ENCODE measurements at places on chromosomes 4 and X.

DNA sequence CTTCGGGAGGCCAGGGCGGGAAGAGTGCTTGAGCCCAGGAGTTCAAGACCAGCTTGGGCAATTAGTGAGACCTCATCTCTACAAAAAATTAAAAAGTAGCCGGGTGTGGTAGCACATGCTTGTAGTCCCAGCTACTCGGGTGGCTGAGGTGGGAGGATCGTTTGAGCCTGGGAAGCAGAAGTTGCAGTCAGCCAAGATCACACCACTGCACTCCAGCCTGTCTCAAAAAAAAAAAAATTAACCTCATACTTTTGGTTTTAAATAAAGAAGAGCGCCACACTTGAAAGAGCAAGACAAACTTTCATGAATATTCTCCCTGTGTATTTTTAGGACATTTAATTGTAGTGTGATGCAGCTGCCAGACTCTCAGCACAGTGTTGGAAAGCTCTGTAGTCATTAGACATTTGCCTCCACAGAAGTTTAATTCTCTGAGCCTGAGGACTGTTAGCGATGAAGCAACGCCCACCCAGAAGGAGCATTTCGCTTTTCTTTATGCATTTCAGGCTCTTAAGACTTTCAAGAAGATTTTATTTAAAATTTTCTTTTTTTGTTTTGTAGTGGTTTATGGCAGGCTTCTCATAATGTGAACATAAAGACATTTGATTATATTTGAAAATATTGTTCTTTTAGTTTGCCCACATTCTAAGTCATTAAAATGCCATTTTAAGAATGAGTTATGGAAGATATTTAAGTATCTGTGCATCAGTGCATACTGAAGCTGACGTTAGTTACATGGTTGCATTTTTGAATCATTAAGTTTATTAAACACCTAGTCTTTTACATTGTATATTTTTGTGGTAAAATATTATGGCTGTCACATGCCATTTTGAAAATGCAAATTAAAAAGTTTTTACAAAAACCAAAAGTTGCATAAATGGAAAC, 45.8 kb downstream of the DCLK2 start:
- no peak for DNase-seq

- no peak for DNase-seq
Measured at GRCh38 chr4:104429150-104429741, 65.4 kb downstream of the CXXC4 start.

GRCh38 chr4:26905172-26905571, 44.5 kb downstream of the STIM2 start:
- DNase-seq: no peak

GRCh38 chrX:109040057-109040456, 303.7 kb upstream of the IRS4 start:
- no peak for DNase-seq

GRCh38 chr4:15444276-15444675, 16.4 kb downstream of the C1QTNF7 start:
- no peak for DNase-seq

DNA sequence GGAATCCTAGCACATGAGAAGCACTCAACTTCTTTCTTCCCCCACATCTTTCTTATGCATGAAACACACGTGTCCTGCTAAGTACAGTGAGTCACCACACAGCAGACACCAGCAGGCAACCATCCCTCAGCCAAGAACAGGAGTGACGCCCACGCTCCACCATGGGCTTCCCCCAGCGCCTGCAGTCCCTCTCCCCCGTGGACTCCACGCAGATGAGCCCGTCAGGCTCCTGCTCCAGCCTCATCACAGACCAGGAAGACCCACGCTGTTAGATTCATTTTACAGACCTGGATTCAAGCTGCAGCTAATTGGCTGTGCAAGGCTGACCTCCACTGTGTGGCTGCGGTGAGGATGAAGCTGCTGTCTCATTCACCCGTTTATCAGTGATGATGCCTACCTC, 16.7 kb downstream of the HMX1 start:
- DNase-seq: no peak

- DNase-seq: no peak
Measured at GRCh38 chr4:38856524-38857337, at the start of gene TLR6. TSS of gene TLR6 (minus strand) at chr4:38856817. CDS start at chr4:38829473, 27,344 bp downstream.

DNA sequence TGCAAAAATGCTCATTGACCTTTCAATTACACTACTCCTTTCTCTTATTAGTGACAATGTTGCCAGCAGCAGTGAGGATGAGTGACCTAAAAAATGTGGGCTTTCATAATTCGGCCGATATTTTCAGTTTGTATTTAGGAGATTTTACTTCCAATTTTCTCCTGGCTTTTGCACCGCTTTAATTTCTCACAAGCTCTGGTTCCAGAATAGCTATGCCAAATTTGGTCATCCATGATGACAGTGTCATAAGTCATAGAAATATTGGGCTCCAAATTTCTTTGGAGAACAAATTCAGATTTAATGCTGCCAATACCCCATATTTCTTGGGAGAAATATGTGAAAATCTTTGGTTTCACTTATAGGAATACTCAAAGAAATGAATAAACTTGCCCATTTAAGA, 187.7 kb upstream of the HCCS start:
- DNase-seq: no peak

- DNase-seq: no peak
Measured at GRCh38 chr4:165217325-165217724, 10.0 kb downstream of the KLHL2 start.

DNA sequence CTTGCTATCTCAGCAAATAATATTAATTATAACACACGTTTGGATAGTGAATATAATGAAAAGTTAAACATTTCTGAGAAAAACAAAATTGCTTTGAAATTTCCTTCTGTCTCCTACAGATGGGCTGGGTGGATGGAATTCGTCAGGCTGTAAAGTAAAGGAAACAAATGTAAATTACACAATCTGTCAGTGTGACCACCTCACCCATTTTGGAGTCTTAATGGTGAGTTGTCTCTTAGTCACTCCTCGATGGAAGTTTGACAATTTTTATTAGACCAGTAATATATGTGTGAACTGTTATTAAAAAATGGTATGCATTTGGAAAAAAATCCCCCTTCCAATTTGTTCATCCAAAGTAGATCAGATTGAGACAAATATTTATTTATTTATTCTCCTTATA, 92.5 kb upstream of the BRS3 start:
- no peak for DNase-seq

- no peak for DNase-seq
Measured at GRCh38 chrX:83509254-83509801, 1.2 kb downstream of the POU3F4 start.

- DNase-seq: no peak
Measured at GRCh38 chrX:22300130-22300529, 27.4 kb downstream of the CBLL2 start.

DNA sequence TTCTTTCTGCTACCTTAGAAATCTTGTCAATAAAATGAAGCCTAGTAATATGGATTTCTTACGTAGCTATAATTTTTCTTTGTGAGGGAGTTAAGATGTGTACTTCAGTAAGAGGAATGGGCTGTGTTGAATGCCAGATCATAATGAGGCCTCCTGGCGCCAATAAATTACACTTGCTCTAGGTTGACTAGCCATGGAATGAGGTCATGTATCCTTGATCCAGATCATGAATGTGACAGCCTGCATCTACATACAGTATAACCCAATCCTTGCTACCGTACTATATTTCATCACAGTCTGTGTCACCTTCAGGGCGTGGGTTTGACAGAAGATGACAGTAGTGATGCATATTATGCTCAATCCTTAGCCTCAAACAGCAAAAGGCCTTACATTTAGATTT, 36.2 kb downstream of the NHS start:
- no peak for DNase-seq

DNA sequence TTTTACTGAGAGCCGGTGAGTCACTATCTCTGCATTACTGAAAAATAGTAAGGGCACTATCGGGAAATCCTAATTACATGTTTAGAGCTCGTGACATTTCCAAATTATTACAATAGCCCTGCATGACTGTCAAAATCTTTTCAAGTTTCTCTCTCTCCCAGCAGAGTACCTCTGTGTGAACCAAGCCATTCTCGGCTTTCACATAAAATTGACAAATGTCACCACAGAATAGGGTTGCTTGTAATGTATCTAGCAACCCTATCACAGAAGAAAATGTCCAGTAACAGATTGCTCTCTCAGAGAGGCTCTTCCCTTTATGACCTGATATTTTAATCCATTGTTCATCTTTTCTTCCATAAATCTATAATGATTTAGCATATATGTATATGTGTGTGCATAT, 144.8 kb upstream of the GNPDA2 start:
- DNase-seq: no peak

GRCh38 chrX:50697691-50698090, 116.3 kb downstream of the SHROOM4 start:
- DNase-seq: no peak

DNA sequence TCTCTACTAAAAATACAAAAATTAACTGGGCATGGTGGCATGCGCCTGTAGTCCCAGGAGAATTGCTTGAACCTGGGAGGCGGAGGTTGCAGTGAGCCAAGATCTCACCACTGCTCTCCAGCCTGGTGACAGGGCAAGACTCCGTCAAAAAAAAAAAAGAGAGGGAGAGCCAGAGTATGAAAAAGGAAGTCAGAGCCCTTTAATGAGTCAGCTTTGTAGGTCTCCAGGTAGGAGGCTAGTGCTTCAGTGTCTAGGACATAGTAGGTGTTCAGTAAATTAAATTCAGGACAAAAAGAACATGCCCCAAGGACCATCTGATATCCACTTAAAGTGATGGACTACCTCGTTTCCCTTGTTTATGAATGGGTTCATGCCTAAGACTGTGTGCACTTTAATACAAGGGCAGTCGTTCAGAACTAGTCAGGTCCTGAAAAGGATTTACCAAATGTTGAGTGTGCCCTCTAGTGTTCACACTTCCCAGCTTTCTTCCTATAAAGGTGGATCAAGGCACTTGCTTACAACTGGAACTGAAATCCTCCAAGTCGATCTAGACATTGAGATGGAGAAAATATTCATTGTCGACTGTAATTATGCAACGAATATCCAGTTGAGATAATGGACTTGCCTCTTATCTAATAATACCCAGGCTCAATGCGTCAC, 29.0 kb downstream of the F9 start:
- peak; percentile 1 for DNase-seq

- DNase-seq: no peak
Measured at GRCh38 chr4:38785041-38785790, 2.4 kb upstream of the TLR10 start.

DNA sequence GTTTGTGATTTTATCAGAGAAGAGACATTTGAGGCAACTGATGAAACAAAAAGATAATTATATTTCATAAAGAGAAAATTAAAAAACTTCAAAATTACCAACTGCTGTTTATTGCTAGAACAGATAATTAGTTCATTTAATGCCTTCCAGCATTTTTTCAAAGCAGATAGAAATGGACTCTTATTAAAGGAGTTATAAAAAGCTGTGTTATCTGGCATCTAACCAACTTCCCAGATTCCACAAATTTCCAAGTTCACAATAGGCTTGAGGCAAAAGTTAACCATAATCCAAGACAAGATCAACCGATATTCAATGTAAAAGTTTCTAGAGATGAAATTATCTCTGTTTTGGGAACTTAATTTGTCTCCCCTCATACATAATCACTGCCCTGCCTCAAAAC, 152.4 kb downstream of the TSPAN5 start:
- no peak for DNase-seq

DNA sequence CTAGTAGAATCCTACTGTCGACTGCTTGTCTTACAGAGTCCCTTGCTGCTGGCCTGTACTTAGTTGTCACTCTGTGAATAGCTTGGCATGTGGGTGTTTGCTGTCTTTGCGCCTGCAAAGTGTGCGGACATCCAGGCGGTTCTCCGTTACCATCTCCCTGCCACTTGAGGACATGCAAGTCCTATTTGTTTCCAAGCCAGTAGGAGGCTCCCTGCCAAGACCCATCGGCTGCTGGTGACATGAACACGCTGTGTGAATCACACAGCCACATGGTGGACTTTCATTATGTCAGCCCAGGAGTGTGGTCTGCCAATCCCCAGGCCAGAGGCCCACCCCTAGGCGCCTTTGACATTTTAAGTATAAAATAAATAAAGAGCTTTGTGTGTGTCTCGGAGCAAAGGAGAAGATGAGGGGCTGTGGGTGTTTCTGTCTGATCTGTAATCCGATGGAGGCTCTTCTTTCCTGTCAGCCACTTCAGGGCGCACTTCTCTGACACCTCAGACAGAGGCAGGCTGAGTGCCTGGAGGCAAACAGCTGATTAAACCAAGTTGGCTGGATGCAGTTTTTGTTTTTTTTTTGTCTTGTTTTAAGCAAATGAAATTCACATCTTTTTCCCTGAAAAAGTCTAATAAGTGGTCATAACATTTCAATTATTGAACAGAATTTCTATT, 51.5 kb downstream of the ALPK1 start:
- DNase-seq: peak; percentile 41
